ENCODE measurements at places on chromosomes 12 and 14.

DNA sequence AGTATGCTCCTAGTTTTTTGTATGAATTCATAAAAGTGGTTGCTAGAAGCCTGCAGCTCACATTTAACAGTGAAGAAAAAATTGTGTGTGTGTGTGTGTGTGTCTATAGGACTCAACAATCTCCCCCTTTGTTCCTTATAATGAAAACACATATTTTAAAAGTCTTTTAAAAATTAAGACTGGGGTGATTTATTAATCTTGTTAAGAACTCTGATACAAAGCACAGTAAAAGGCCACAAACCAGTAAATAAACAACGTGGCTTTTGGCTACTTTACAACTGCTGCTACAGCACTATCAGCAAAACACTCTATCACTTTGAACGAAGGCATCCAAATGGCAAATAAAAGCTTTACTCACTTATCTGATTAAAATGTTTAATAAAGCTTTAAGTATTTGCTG lies 594 bp upstream of the VCPKMT start:
- DNase-seq = no peak

DNA sequence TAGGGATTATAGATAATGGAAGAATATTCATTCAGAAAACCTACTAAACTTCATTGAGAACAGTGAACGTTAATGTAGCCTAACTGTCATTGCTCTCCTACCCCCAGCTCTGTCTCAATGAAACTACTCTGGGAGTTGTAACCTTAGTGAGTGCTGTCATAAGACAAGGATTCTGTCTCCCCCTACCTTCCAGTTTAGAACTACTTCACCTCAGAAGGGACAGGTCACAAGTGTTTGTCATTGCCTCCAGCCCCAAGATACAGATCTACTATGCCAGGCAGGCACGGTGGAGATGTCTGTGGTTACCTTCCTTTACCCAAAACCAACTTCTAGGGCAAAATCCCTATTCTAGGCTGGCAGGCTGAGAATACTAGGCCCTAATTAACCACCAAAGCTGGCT lies 833.1 kb upstream of the SEL1L start:
- DNase-seq = no peak

DNA sequence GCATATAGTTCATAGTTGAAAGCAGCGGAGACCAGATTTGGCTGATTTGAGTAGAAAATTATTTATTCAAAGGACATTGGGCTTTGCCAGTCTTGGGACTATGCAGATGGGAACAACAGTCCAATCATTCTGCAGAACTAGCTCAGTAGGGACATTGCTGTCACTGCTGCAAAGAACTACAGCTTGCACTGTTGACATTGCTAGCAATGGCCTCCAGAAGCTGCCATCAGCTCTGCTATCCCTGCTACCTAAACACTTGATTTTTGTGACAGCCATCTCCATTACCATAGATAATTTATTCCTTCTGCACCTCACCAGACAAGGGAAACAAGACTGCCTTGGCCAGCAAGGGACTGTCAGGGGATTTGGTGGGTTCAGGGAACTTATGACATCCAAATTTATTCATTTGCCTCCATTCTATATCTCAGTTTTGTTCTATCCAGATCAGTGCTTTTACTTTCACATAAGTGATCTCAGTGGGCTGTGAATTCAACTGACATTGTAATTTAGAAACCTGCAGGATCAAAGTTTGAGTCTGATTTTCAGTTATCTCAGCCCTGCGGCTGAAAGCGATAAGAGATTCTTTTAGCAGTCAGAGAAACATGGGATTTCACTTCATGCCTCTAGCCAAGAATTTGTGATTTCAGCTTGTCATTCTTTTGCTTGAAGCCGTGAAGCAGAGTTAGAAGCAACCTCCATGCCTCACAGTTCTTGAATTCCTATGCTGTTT lies 136.7 kb upstream of the FBXO33 start:
- DNase-seq = no peak

DNA sequence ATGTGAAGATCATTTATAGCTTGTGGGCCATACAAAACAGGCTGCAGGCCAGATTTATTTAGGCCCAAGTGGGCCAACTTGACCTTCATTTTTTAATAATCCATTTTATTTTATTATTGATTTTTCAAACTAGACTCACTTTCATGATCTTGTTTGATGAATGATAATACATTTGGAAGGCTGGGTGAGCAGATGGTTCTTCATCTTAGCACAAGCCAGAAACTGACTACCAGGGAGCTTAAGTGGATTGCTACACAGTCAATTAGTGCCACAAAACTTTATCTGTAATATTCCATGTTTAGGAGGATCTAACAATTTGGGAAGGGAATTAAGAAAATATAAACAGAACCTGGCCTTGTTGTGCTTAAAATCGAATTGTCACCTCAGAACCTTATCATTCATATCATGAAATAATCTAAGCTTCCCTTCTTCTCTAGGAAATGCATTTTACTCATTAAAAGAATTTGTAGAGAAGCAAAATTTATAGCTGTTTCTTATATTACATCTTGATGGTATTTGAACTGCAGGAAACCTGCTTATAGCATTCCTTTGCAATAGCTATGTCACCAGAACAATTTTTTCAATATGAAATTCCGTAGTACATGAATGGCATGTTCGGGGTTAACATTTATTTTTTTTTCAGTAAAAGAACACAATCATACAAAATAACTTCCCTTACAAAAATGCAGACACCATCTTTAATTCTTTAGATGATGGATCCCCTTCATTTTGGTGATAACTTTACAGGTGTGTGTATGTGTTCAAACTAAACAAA lies 62.0 kb upstream of the CSRP2 start:
- no peak for DNase-seq

DNA sequence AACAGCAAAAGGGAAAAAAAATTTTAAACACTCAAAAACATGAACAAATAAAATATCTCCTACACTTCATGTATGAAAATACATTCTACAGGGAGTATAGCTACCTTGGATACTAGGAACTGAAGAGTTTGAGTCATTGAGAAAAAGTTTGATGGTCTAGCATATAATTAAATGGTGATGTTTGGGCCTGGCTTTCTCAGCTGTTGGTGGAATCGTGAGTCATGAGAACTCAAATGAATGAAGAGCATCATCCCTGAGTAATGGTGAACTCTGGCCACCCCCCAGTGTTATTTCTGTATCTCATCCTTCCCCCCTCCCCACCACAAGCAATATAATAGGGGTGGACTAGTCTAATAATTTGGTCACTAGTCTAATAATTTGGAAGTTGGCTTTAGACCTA lies 6.7 kb upstream of the SLC6A15 start:
- DNase-seq = no peak

DNA sequence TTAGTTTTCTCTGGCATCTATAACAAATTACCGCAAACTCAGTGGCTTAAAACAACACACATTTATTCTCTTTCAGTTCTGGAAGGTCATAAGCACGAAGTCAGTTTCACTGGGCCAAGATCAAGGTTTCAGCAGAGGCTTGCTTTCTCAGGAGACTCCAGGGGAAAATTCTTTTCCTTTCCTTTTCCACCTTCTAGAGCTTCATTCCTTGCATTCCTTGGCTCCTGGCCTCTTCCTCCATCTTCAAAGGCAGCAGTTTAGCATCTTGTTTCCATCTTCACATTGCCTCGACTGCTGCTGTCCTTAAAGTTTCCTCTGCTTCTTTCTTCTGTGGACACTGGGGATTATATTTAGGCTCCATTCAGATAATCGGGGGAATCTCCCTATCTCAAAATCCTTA lies 106.1 kb downstream of the PDE3A start:
- DNase-seq = no peak

DNA sequence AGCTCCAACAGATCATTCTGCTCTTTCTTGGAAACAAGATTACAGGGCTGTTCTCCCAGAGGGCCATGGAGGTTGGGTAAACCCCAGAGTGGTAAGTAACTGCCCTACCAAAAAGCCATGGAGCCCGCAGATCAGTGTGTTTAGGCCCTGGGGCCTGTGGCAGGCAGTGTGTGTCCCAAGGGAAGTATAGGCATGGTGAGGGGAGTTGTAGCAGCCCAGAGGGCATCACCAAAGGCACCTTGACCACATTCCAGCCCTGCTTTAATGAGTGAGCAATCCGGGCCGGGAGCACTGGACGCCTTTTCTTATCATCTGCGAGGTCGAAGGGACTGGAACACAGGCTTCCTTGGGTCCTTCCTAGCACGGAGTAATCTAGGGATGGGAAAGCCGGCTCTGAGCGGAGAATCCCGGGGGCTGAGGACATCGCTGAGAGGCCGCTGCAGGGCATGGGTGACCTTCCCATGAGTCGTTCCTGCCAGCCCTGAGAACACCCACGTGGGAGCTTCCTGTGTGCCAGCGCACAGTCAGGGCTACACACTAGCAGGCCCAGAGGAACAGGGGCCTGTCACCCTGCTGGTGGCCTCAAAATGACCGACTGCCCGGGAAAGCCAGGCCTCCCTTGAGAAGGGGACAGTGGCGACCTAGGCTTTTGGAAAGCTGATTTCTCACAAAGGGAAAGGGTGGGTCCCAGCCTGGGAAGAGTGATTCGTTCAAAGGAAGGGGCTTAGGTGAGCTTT lies 91.3 kb downstream of the NINJ2 start:
- no peak for DNase-seq

All from activated naive CD4-positive, alpha-beta T cell (primary cell).